ENCODE measurements at places on chromosomes 5 and 9.

GRCh38 chr5:74575741-74576538 lies 64.6 kb downstream of the ENC1 start:
- DNase-seq = no peak

- DNase-seq = no peak
These were observed 624.1 kb downstream of the ISL1 start for GRCh38 chr5:52007230-52007858.

DNA sequence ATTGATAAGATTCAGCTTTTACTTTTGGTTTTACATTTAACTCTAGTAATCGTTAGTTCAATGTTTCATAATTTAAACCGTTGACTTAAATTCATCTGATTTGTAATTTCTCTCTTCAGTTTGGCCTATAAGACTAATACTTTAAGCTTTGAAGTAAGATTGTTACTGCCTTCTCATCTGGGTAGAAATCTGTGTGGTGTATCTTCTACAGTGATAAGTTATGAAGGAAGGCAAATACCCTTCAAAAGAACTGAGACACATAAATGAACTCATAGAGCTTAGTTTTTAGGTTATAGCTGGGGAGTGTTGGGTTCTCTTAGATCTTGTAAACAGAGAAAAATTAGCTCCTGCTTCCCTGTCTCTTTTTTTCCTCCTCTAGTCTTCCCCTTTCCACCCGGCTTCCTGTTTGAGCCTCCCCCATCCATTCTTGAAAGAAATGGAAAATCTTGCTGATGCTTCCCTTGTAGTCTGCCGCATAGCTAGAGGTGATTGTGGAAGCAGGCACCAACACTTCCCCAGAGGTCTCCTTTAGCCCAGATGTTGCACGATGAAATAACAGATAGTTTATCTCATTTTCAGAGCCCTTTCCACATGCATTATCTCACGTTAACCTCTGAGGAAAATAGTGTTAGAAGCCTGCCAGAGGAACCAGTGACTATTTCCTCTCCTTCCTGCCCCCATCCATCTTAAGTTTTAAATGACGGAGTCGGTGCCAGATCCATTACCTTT lies 2.0 kb upstream of the F2RL2 start:
- DNase-seq = no peak

DNA sequence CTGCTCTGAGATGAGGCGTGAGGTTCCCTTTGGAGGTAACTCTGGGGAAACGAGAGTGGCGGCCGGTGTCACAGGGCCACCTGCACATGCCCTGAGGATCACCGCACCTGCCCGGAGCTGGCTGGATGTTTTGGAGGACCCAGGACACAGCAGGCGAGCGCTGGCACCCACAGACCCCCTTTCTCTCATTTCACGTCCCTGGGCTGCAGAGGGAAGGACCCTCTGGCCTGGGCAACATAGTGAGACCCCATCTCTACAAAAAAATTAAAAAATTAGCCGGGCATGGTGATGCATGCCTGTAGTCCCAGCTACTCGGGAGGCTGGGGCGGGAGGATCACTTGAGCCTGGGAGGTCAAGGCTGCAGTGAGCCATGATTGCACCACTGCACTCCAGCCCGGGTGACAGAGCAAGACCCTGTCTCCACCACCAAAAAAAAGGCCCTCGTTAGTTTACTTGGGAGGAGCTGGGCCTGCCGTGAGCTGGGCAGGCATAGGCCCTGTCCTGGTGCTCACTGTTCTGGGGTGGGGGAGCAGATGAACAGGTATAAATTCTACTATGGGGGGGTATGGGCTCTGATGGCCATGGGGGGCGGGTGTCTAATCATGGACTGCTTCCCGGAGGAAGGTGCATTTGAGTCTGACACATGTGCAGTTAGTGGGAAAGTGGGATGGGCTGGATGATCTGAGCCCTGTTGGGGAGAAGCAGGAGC lies 96.9 kb upstream of the RAPGEF1 start:
- DNase-seq = no peak

- no peak for DNase-seq
These were observed 15.0 kb downstream of the CNTFR start for GRCh38 chr9:34574571-34574970.

DNA sequence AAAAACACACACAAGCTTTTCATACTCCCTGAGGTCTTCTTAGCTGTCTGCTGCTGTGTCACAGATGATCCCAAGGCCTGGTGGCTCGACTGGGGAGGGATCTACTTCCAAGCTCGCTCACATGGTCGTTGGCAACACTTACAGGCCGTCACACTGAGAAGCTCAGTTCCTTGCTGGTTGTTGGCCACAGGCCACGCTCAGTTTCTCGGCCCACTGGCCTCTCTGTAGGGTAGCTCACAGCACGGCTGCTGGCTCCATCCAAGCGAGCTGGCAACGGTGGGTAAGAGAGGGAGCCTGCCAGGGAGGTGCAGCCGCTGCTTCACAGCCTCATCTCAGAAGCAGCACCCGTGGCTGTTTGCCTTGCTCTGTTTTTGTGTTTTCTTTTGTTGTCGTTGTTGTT lies 43.8 kb upstream of the GFPT2 start:
- DNase-seq = no peak

GRCh38 chr9:89885156-89885555 lies 280.3 kb downstream of the GADD45G start:
- no peak for DNase-seq

Data from stimulated activated CD8-positive, alpha-beta memory T cell treated with anti-CD3 and anti-CD28 coated beads, Interleukin-7, amount 100 ng/mL, for 4 hours (primary cell).